ENCODE measurements at places on chromosomes 1 and 21.

GRCh38 chr21:35681946-35682345, 378.4 kb downstream of the SETD4 start:
- no peak for DNase-seq

DNA sequence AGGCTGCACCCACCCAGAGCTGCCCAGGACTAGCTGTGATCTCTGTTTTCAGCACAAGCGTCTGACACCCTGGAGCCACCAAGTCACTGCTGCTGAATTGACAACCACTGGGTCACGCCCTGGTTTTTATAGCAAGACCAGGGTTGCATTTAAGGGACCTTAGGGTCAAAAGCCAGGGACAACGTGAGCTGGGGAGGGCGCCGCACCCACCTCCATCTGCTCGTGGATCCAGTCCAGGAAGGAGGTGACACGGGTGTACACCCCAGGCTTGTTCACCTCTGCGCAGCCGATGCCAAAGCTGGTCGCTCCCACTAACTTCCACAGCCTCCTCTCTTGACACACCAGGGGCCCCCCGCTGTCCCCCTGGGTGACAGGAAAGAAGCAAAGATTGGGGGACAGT, 9.2 kb upstream of the TFF1 start:
- DNase-seq: no peak

DNA sequence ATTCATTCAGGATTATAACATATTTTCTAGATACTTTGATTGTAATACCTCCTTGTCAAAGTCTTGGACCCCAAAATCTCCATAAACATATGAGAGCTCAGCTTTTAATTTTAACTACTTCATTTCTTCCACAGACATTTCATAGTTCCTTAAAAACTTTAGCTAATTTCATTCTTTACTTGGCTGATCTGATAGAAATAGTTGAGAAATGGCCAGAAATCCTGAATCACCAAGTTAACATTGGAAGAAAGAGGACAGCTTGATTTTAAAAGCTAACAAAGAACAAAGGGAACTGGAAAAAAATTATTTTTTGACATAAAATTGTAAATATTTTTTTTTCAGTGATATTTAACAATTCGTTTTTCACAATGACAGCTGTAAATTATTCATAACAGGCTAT, 216.5 kb downstream of the NTNG1 start:
- DNase-seq: no peak

GRCh38 chr1:11520531-11521233, 41.7 kb downstream of the DISP3 start:
- no peak for DNase-seq

- DNase-seq: no peak
These were observed 42.2 kb upstream of the WNT4 start for GRCh38 chr1:22184892-22185612.

DNA sequence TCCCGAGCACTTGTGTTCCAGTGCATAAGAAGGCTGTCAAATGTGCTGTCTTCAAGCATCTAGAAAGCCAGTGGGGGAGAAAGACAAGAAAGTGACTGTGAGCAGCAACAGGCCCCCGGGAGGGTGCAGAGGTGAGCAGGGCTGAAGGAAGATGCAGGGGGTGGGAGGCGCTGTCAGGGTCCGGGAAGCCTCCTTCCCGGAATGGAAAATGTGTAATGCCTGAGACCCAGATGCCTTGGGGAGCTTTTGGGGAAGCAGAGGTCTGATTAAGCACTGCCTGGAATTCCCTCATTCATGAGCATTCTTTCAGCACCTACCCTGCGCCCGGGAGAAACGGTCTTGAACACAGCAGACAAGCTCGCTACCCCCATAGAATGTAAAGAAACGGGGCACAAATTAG, 1.3 kb downstream of the NPHP4 start:
- DNase-seq: no peak

DNA sequence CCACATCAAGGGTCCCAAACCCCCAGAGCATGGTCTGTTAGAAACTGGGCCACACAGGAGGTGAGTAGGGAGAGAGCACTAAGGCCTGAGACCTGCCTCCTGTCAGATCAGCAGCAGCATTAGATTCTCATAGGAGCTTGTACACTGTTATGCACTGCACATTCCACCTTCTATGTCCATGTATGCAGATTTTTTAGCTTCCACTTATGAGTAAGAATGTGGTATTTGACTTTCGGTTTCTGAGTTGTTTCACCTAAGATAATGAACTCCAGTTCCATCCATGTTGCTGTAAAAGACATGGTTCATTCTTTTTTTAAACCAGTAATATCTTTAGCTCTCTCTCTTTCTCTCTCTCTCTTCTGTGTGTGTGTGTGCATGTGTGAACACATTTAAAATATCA, 663 bp upstream of the GBP6 start:
- no peak for DNase-seq

- no peak for DNase-seq
These were observed 87.6 kb downstream of the CTH start for GRCh38 chr1:70498666-70499065.

Measured in stimulated activated naive B cell treated with anti-CD40 and anti-IgM and Interleukin-4, amounts not matched to agents 10 μg/mL and 1 μg/mL and 100 μg/mL, for 72 hours (primary cell).